GM12878 (cell line): ENCODE measurements at places on chromosomes 5 and 9. TPM values are rescaled to one million over a fixed set of nuclear protein-coding genes. Genes with fewer than 3 reads are reported as not detected.

- DNase-seq = no peak
These were observed 10.1 kb downstream of the ATG12 start for GRCh38 chr5:115831163-115831768.

GALNT10 gene
- 26.0 and 27.9 TPM in 2 replicates for total RNA-seq

BTF3 gene
- total RNA-seq = 836 and 848 TPM in 2 replicates

INSL6 gene
- total RNA-seq = not detected in 2 replicates

DNA sequence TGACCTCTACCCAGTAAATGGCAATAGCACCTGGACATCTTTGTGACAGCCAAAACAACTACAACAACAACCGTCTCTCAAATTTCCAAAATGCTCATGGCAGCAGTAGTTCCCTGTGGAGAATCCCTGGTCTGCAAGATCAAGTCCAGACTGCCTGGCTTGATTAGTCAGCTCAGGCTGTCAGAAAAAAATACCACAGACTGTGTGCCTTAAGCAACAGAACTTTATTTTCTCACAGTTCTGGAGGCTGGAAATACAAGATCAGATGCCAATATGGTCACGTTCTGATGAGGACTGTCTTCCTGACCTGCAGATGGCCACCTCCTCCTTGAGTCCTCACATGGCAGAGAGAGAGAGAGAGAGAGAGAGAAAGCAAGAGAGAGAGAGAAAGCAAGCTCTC, 52.3 kb upstream of the MOCS2 start:
- DNase-seq = no peak

IL9 gene
- total RNA-seq = not detected in 2 replicates

DNA sequence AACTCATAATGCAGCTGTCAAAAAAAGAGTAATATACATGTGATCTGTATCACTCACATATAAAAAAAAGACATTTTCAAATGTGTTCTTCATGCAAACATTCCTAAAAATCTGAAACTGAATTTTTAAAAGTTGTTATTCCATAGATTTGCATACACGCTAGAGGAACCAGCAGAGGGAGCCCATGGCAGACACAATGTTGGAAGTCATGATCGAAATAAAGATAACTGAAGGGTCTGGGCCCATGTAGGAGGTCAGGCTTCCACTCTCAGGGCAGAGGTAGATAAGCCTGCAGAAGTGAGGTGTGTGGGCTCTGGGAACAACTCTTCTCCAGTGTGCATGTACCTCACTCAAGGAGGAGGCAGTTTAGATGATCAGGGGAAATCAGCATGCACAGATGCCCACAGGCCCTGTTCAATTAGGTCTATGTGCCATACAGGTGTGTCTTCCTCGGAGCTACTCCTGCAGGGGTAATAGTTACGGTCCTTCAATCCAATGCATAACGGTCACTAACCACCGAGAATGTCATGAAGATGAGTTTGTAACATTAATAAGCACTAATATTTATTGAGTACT, 208.6 kb downstream of the EPB41L4A start:
- DNase-seq = no peak

ACER2 gene
- total RNA-seq = 2.3 and 3.1 TPM in 2 replicates

PGM5 gene
- total RNA-seq = 0.19 and 0.28 TPM in 2 replicates

DNA sequence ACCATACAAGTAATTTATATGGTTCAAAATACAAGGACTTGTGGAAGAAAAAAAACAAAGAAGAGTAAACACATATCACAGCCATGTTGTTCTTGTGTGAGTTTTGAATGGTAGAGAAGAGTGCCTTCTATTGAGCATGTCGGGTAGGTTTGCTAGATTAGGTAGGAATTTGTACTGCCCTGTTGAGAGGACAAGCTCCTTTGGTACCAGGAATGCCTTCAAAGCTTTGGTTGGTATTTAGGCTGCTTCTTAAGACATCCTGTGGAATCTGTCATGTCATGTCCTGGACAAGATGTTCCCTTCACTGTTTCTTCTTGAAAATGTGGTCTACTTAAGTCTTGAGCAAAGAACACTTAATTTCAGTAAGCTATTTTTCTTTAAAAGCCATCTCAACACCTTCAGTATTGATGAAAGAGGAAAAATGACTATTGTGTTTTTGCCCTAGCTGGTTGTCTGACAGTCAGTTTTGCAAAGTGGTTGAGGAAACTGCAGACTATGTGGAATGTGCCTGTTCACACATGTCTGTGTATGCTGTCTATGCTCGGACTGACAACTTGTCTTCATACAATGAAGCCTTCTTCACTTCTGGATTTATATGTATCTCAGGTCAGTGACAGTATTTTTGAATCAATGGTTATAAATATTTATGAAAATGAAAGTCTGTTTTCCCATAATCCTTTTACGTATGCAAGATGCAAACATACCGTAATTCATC, 296.9 kb downstream of the ADGRV1 start:
- no peak for DNase-seq
